ENCODE measurements at places on chromosomes 11 and 22.

GRCh38 chr11:63821411-63821810 lies 8.2 kb downstream of the SPINDOC start:
- no peak for DNase-seq

GRCh38 chr11:102499931-102500330 lies 30.6 kb downstream of the MMP7 start:
- DNase-seq: no peak

- no peak for DNase-seq
Measured at GRCh38 chr11:21614961-21615360, 577.9 kb upstream of the ANO5 start.

- peak; percentile 6 for DNase-seq
Measured at GRCh38 chr11:31809857-31810778, 1.0 kb downstream of the PAX6 start.

DNA sequence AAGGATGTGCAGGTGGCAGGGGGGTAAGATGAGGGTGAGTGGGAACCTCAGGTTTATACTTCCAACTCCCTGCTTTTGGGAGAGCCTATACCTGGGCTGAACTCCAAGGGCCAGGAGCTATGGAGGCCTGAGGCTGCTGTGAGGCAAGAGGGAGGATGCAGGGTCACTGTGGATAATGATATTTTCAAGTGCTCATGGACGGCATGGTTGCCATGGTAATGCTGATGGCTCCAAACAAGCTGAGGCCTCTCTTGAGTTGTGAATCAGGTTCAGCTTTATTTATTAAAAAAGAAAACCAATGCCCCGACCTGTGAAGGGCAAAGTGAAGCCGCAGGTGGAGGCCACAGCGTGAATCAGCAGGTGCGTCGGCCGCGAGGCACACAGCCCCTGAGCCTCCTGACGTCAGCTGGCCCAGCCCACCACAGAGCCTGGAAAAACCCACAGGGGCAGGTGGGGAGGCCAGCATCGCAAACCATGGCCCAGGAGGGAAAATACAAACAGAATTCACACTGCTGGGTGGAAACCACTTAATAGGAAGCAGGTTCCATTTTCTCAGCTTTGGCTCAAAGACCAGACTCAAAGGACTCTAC lies 17.4 kb upstream of the CREB3L1 start:
- no peak for DNase-seq

GRCh38 chr11:104322696-104323095 lies 158.7 kb upstream of the PDGFD start:
- no peak for DNase-seq

DNA sequence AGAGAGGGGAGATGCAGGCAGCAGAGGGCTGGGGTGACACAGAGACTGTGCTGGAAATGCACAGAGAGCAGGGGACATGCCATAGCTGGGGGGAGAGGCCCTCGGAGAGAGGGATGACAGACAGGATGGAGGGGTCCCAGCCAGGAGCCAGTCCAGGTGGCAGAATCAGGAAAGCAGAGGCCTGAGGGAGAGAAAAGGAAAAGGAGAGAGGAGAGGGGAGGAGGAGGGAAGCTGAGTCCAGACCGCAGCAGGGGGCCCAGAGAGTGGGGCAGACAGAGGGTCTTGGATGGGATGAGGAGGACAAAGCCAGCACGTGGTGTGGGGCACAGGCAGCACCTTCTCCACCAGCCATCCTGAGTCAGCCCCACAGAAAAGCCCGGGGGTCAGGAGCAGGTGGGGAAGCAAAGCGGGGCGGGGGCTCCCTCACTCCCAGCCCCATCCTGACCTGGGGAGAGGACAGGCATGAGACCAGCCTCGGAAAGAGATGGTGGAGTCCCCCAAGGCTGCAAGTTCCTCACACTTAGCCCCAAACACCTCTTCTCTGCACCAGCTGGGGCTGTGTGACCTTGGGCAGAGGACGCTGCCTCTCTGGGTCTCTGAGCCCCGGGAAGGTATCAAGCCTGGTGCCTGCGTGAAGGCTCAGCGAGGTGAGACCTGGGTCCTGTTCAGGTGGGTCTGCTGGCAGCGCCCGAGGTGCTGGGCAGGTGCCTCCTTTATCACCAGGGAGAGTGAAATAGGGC lies 48.0 kb downstream of the IGLL1 start:
- no peak for DNase-seq

DNA sequence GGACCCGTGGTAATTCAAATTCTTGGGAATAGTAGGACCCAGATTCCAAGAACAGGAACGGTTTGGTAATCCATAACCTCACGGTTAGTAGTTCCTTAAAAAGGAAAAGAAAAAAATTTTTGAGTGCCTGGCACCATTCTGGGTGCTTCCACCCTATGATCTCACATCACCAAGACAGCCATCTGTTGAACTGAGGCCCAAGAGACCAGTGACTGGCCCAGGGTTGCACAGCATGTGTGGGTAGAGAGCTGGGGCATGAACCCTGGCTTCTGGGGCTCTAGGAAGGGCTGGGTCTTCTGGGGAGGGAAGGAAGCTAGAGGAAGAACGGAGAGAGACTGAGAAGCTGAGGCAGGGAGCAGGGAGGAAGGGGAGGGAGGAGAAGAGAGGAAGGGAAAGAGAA lies 4.7 kb upstream of the SPI1 start:
- no peak for DNase-seq

DNA sequence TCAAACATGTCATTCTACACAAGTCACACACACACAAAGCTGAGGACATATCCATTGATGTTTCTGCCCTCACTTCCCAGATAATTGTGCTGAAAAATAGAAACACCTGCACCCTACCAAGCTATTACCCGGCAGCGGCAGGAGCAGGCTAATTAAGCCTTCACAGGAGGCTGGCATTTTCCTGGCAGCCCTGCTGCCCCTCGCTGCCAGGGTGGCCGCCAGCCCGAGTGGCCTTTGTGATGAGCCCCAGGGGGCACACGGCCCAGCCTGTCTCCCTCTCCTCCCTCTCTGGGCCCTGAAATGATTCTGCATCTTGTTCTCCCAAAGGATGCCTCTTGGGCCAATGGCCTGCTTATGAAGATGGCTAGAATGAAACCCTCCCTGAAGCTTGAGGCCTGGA lies 76.2 kb upstream of the TP53I11 start:
- no peak for DNase-seq
